ENCODE measurements at places on chromosomes 3 and 15.

DNA sequence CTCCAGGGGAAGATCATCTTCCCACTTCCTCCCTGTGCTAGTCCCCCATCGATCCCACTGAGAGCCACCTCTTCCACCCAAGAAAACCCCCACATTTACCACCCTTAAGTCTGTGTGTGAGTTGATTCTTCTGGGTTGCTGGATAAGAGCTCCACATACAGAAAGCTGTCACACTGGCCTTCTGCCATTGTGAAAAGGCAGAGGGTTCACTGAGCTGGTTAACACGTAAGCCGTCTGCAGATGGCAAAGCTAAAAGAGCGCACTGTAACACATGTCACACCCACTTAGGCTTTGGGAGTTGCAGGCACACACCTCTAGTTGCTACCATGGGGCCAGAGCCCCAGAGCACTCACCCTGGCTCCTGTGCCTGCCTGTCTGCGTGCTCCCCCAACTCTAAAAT, 309.8 kb upstream of the LRRC3B start:
- no peak for DNase-seq

DNA sequence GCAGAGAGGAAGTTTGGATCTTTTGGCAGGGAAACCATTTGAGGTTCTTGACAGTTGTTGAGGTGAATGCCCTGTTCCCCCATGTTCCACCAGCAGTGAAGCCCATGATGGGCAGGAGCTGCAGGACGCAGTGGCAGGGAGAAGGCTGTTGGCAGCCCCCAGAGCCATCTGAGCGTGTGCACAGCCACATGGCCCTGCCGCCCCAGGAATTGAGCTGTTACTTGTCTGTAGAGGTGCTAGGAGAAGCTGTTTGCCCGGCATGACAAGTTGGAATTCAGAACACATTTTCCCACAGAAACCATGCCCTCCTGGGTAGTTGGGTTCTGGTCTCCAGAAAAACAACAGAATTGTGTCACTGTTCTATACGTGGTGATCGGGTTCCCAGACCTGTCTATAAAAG, 218.2 kb upstream of the NR2E3 start:
- DNase-seq = no peak

DNA sequence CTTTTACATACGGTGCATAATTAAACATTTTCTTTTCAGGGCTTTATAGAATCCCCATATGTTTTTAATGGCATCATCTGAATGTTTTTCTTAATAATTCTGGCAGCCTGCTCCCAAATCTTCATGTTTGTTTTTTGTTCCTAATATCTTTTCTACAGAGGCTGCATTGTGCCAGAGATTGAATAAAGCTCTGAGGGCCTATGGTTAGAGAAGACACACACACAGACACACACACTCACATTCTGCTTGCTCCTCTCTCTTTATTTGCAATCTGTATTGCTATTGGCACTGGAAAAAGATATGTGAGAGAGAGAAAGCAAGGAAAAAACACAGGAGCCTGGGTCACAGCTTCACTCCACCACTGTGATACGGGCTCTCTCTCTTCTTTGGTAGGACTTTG, 136.0 kb downstream of the MECOM start:
- DNase-seq = no peak

- DNase-seq = no peak
These were observed 46.6 kb downstream of the SMAD6 start for GRCh38 chr15:66748708-66749035.

DNA sequence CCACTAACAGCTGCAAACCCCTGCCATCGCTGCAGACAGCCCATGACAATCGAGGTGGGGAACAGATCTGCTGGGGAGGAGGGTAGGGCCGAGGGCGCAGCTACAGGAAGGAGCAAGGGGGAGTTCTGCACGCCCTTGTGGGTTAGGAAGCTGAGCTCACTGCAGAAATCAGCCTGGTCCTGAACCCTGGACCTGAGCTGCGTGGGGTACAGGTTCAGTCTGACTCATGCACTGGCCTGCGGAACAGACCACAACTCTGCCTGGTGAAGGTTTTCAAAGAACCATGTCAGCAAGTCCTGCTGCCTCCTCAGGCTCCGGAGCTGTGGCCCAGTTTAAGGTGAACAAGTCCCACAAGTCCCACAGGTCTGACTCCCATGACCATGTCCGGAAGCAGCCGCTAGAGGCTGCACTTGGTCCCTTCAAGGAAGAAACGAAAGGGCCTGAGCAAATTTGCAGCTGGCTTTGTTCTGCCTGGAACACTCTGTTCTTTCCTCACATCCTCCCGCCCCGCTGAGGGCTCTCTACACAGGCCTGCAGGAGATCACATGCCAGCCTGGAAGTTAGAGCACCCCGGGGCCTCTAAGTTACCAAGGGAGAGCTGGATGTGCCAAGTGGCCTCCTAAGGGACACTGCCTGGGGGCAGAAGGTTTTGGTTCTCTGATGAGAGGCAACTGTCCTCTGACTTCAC, 49.4 kb upstream of the AKAP13 start:
- DNase-seq = peak; percentile 61

Measured in inflammatory macrophage treated with lipopolysaccharide for 1 hour (primary cell).